Spleen (tissue), 13 donors: ENCODE measurements at places on chromosomes 7 and 10.
A peak's percentile ranks its signal among the peaks of the same experiment; 100 is the strongest.

DNA sequence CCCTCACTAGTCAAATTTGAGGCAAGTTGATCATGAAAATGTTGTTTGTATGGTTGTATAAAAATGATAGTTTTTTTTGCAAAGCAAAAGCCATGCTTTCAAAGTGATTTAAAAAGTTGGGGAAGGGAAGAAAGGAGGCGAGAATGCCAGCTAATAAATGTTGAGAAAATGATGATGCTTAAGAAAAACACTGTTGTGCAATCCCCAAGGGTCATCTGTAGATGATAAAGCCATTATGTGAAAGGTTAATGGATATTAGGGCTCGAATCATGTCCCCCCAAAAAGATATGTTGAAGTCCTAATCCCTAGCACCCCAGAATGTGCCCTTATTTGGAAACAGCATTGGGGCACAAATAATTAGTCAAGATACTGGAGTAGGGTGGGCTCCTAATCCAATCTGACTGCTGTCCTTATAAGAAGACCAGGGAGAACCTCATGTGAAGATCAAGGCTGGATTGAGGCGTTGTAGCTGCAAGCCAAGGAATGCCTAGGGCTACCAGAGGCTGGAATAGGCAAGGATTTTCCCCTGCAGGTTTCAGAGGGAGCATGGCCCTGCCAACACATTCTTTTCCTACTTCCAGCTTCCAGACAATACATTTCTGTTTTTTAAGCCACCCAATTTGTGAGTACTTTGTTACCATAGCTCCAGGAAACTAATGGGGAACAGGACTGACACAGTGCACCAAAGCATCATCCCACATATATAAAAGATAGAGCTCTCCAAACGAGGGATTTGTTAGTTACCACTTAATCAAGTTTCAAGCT is 35.4 kb upstream of the MKLN1 start:
- DNase-seq: no peak

GRCh38 chr7:68770649-68771048 is 827.6 kb upstream of the AUTS2 start:
- no peak for DNase-seq

DNA sequence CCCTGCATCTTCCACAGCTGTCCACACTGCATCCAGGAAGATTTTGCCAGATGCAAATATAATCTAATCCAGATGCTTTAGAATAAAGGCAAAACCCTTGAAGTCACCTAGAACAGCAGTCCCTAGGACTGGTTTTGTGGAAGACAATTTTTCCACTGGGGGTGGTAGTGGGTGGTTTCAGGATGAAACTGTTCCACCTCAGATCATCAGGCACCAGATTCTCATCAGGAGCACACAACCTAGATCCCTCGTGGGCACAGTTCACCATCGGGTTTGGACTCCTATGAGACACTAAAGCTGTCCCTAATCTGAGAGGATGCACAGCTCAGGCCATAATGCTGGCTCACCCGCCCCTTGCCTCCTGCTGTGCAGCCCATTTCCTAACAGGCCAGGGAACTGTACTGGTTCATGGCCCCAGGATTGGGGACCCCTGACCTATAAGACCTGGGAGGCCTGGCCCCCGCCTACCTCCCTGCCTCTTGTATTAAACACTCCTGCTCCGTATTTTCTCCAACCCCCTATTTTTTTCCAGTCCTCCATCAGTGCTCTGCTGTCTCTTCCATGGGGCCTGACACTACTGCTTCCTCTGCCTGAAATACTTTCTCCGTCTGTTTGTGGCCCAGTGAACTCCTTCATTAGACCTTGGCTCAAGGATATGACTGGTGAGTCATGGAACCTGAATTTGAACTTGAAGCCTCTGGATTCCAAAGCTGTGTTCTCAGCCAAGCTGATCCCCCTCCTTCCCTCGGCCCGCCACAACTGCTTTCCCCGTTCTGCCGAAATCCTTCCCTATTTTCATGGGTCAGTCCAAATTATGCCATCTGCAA is 79.9 kb upstream of the RHEB start:
- no peak for DNase-seq

GRCh38 chr7:128831178-128831993 is 1.2 kb downstream of the FLNC start:
- DNase-seq: peak; percentile 74

DNA sequence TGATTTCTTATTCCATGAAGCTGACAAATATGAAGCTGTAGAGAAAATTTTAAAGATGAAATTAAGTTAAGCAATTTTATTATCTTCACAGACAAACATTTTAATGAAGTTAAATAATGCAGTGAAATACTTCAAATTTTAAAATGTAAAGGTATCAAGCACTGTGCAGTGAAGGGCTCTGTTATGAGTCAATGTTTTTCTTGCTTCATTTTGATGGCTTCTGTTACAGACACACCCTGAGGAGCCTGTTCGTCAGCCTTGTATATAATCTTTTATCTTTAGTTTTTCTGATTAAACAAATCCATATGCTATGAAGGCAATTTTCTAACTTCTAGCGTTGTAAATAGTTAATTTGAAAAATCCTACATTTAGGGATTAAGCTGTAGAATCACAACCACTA is 18.5 kb downstream of the VSTM2A start:
- no peak for DNase-seq

GRCh38 chr10:99708428-99709012 is 23.4 kb downstream of the COX15 start:
- no peak for DNase-seq

DNA sequence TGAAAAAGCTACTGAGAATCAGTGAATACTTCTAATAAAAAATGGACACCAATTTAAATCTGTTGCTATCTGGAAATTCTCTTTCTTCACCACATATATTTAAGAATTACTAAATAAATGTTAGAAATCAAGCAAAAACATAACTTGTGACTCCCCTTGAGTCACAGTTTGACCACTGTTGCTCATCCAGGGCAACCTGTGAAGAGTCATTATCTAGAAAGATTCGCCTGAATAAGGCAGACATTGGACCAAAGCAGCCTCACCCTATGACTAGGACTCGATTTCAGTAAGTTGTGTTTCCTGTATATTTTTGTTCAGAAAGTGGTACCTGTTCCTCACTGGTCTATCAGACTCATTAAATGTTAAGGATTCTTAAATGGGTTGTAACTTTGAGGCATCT is 572.4 kb downstream of the ATRNL1 start:
- no peak for DNase-seq

DNA sequence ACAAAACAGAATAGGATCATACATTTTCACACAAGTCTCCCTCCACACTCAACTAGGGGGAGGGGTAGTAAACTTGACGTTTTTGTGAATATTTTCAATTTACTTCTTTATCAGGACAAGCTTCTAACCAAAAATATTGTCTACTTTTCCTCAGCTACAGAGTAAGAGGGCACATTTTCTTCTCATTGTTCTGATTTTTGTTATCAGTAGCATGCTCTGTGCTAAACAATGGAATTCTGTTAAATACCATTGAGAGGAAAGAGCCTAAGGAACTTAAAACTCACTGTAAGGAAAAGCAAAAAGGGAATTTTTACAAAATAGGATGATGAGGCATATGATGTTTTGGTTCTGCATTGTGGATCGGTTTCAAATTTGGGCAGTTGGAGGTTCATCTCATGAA is 41.2 kb downstream of the ANLN start:
- DNase-seq: no peak

DNA sequence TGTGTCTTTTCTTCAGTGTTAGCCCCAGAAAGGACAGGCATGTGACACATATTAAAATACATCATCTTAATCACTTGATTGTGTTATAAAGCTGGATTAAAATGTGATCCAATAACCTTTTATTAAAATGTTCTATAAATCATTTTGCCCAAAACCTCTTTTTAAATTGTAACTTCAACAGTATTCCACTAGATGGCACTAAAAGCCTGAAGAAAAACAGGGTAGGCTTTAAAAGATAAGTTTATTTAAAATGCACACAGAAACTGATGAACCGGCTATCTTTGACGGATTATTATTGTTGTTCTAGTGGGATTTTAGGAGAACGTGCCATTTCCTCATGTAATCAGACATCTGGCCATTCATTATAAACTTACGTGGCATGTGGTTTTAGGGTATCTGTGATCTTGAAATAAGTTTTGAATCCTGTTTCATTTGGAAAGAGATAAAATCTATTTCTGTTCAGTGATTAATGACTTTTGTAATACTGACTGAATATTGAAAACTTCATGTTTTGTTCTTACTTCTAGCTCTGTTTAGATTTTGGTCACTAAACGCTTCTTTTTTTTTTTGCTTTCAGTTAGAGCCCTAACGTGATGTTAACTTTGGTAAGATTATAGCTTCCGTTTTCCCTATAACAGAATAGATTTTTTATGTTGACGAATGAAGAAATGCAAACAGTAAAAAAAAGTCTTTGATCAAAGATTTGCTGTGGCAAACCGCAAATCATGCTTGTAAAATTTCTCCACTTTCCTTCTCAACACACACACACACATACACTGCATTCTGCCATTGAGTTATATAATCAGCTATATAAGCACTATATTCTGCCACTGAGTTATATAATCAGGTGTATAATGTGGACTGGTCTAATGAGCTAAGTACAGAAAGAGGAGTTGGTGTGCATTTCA is 13.6 kb downstream of the VPS50 start:
- no peak for DNase-seq

DNA sequence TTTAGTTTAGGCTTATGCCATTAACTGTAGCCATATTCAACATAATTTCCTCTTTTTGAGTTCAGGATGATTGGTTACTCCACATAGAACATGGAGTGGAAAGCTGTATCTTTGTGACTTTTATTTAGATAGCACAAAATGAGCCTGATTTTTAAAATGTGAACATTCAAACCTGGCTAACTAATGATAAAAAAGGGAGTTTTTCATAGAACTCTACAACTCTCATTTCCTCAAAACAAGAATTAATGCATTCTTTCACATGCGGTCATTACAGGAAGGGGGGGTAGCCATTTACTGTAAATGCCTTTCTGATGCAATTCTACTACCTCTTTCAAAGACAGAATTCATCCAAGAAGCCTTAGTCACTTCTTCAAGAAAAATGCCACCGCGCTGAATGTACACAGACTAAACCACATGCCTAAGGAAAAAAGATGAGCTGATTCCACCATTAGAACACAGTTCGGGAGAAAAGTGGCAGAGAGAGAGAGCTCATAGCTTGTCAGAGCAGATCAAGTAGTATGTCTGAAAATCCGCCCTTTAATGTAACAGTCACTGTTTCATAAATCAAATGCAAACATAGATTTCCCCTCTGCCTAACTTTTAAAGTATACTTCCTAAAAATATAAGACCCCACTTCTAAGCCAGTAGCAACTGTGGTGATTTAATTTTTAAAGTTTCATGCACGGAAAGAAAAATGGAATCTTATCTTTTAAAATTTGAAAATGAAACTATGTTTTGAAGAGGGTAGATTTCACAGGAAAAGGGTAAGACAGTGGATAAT is 226.4 kb upstream of the KLF14 start:
- no peak for DNase-seq

GRCh38 chr7:75688200-75689136 is 50.3 kb downstream of the HIP1 start:
- DNase-seq: peak; percentile 81

DNA sequence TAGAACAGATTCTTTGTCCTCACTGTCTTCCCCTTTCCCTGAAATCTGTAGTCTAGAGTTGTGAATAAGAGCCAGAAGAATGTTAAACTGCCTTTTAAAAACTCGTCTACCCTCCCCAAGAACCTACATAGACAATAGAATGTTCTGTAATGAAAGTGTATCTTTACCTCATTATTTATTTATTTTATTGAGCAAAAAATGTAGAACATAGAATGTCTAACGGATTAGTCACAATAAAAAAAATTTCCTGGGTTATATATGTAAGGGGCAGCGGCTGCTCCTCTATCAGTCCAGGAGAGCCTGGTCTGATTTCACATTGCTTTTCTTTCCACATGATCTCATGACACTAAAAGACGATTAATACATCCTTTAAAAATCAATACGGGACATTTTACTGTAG is 135.7 kb downstream of the SDK1 start:
- no peak for DNase-seq

DNA sequence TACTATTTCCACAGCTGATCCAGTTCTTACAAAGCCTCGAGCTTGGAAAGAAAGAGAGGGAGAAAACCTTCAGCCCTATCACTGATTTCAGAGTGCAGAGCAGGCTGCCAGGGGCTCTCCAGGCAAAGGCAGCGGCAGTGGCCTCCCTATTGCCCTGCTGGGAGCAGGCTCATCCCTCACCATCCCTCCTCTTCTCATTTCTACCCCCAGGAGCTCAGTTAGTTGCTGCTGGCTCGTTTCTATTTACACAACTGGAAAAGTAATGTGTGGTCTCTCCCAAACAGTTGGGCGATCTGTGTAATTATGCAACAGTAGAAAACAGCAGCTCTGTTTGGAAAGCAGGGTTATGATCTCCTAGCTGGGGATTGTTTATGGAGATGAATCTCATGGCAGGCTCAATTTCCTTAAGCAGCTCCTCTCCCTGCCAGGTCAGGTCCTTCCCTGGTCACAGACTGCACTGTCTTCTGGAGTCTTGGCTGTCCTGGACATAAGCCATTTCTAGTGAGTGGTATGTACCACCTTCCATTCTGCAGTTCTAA is 28.7 kb upstream of the TNS3 start:
- DNase-seq: no peak

GRCh38 chr7:30933124-30933974 is 21.7 kb downstream of the AQP1 start:
- DNase-seq: peak; percentile 65

GRCh38 chr10:133249094-133249780 is 11.6 kb downstream of the VENTX start:
- DNase-seq: no peak

GRCh38 chr7:139915864-139916716 is 87.0 kb downstream of the TBXAS1 start:
- DNase-seq: no peak

- DNase-seq: peak; percentile 76
Measured at GRCh38 chr10:4656576-4657194, 169.3 kb upstream of the AKR1E2 start.

DNA sequence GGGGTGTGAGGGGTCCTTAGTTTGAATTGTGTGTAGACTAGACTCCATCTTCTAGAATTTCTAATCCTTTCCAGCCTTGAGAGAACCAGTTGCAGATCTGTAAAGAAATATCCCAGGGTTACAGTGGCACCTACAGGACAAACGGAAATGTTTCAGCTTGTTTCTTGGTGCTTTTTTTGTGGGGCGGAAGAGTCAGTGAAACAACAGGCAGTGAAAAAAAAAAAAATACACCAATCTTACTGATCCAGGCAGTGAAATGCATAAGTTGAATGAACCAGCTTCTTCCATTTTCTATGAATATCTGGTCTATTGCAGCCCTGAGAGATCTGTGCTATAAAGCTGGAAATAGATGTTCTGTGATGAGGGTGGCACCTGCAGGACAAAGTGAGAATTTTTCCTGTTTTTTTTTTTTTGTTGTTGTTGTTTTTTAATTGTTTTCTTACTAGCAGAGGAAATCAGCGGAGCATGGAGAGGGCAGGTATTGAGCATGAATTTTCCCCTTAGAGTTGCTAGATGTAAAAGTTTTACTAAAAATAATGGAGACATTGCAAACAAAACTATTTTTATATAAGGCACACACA is 81.9 kb upstream of the DYNC1I1 start:
- DNase-seq: no peak
